ENCODE measurements at places on chromosomes 2 and 18.

DNA sequence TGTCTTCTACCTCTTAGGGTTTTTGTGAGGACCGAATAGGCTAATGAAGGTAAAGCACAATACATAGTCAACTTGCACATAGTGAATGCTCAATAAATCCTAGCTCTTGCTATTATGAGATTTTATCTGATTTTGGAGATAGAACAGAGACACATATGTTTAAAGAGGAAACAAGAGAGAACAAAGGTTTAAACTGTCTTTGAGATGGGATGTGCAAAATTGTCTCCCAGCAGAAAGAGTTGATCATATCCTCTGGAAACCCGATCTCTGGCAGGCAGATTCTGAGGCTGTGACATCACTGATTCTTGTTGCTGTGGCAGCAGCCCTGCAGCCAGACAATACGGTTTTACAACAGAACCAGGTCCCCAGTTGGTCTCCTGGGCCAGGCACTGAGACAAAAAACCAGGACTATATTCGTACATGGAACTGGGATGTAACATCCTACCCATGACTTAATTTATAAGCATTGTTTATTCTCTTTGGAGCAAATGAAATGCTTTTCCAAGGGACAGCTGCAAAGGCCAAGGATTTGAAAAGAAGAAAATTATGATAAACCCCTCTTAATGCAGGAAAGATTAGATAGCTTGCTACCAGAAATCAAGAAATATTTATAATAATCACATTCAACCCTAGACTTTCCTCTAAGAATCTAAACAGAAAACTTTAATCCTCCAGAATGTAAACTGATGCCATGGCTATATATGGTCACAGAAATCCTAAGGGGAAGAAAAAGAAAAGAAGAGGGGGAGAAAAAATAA lies 80.2 kb downstream of the SLC8A1 start:
- no peak for DNase-seq

DNA sequence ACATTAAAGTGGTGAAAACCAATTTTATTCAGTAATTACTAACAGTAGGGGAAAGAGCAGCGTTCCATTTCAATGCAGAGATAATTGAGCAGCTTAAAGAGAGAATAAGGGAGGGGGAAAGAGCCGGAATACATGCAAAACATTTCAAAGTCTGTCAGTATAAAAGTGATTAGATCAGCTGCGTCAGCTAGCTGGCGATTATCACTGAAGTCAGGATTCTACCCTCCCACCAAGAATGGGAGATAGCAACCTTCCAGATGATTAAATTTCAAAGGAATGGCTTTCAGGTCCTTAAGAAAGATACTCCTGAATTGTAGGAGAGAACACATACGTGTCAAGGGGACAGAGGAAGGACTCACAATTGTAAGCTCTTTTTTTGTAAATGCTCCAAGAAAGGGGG lies 2.7 kb upstream of the ZC3H6 start:
- no peak for DNase-seq

DNA sequence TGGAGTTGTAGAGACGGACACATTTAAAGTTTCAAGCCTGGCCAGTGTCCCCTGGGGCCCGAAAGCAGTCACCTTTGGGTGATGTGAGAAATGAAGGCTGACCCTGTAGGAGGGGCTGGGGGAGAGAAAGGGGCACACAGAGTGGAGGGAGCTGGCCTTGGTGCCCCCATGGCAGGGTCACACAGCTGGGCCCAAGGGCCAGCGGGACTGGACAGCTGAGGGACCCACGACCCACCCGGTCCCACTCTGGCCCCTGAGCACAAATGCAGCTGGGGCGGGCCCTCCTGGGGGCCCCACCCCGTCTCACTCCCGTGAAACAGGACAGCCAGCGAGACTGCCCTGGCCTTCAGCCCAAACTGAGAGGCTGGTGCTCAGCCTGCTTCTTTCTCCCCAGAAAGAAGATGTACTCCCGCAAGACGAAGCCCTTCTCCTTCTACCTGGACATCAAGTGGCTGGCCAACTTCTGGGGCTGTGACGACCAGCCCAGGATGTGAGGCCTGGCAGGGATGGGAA lies 6.1 kb downstream of the AGXT start:
- no peak for DNase-seq

GRCh38 chr2:74183878-74184277 lies 5.2 kb upstream of the MOB1A start:
- no peak for DNase-seq

- DNase-seq, result no peak
Measured at GRCh38 chr2:143515318-143515717, 386.1 kb downstream of the ARHGAP15 start.

DNA sequence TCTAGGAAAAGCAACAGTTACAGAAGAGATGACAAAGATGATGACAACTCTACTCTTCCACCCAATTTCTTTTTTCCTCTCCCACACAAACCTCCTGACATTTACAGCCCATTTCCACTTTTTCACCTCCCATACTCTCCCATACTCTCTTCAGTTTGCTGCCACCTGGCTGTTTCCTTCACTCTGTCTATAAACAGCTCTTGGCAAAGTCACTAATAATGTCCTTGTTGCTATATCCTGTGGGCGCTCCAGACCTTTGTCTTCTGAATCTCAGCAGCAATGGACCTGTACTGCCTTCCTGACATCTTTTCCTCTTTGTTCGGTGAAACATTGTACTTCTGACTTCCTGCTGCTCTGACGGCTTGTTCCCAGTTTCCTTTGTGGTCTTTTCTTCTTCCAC lies 60.7 kb upstream of the CAVIN2 start:
- no peak for DNase-seq

DNA sequence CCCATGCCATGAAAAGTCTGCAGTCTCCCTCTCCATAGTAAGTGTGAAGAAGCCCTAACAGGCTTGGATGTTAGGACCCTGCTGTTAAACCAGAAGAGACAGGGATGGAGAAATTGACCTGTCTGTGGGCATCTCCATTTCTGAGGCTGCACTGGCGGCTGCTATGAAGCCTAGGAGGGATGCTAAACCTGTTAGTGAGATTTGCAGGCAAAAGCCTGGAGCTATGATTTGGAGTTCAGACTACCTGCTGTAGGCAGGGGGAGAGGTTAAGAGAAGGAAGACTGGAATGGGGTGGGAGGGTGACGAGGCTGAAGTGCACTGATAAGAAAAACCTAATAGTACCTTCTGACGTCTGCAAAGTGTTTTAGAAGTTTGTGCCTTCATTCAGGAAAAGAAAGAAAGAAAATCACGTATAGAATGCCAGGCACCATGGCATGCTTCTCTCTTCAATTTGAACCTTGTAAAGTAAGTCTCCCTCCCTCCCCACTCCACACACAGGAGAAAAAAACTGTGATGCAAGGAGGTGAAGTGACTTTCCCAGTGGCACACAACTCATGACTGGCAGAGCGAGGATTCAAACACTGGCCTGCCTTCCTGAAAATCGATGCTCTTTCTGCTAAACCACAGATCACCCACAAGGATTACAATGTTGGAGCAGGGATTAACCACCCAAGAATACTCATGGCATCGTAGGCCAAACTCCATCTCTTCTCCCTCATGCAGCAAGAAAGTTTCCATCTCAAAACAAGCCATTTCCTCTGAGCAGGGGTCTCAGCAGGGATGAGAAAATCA lies 98.5 kb upstream of the PKDCC start:
- DNase-seq, result no peak

GRCh38 chr2:238694922-238695321 lies 153.0 kb upstream of the TWIST2 start:
- DNase-seq, result no peak

GRCh38 chr18:34028324-34028723 lies 196.4 kb downstream of the NOL4 start:
- DNase-seq, result no peak

- no peak for DNase-seq
Measured at GRCh38 chr2:28666496-28667184, 85.0 kb upstream of the PPP1CB start.

- no peak for DNase-seq
Measured at GRCh38 chr18:32735781-32736180, 37.0 kb downstream of the KLHL14 start.

DNA sequence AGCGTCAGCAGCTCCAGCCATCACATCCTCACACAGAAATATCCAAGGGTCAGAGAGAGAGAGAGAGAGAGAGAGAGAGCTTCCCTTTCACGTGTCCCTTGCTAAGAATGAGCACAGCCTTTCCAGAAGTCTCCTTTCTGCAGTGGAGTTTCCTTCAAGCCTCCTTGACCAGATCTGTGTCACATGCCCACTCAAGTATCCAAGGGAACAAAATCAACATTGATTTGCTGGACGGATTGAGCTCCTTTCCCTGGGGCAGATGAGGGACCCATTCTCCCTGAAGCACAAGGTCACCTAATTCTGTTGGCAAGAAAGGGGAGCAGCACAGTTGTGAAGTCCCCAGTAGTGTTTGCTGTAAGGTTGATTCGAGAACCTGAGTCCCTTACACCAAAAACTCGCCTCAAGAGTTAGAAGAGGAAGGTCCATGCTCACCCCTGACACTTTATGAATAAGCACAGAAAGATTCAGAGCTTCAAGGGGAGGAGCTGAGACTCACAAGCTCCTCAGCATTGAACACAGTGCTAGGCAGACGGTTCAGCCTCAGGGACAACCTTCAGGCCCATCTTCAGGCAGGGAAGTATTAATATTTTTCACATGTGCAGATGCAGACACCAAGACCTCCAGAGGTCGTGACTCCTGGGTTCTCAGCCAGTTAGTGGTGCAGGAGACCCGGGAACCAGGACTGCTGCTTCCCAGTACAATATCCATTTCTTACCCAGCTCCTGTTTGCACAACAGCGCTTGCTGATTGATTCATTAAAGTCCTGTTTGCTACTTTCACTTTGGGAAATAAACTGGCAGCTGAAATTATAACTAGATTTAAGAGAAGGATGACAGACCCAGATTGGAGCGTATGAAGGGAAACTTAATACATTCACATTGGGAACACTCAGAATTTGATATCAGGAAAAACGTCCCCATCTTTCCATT lies 38.2 kb upstream of the MARCO start:
- DNase-seq, result no peak

- DNase-seq, result no peak
Measured at GRCh38 chr18:6882401-6882800, 152.9 kb downstream of the ARHGAP28 start.

DNA sequence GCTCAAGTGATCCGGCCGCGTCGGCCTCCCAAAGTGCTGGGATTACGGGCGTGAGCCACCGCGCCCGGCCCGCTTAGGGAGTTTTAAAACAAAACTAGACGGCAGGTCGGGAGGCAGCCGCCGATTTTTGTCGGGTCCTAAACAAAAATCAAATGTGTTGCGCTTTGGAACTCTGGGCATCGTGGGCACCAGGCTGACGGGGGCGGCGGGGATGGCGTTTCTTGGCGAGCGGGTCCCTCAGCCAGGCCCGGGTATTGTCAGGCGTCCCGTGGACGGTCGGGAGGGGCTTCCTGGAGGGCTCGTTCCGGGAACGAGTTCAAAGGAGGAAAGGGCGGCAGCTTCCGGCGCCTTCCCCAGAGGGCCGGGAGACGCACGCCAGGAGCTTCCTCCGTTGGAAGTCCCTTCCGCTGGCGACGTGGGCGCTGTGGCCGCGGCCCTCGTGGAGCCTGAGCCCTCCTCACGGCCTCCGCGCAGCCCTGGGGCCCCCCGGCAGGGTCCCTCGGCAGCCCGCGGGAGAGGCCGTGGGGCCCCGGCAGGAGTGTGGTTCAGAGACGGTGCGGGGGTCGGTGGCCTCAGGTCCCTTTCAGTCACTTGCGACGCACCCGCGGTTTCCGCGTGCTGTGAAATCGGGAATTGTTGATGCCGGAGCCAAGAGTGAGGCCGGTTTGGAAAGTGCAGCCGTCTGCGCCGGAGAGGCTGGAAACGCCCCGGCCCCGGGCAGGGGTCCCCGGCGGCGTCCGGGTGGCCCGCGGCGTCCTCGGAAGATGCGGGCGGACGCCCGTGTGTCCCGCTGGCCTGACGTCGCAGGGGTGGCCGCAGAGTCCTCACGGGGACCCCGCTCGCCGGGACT lies 59.3 kb downstream of the EMILIN2 start:
- DNase-seq, result no peak

All from activated T-helper 1 cell treated with anti-CD3 and anti-CD28 coated beads, Interleukin-2, amount 50 U/mL, for 16 hours (primary cell).